ENCODE measurements at places on chromosomes 12 and 14. TPM values are rescaled to one million over a fixed set of nuclear protein-coding genes. Genes with fewer than 3 reads are reported as not detected.

DGKA gene
- not detected for polyA plus RNA-seq

FOXM1 gene
- 12.6 TPM for polyA plus RNA-seq

IAPP gene
- polyA plus RNA-seq = not detected

PSME2 gene
- 105 TPM for polyA plus RNA-seq

KRT83 gene
- polyA plus RNA-seq = not detected

CISTR gene
- not detected for polyA plus RNA-seq

CLEC1B gene
- not detected for polyA plus RNA-seq

RNASE1 gene
- 193 TPM for polyA plus RNA-seq

DPY19L2 gene
- 10.1 TPM for polyA plus RNA-seq

ATP6V1D gene
- 48.4 TPM for polyA plus RNA-seq

GLS2 gene
- 0.50 TPM for polyA plus RNA-seq

PRIMA1 gene
- polyA plus RNA-seq = 7.5 TPM

P2RX7 gene
- 1.5 TPM for polyA plus RNA-seq

FAM222A gene
- polyA plus RNA-seq = 6.5 TPM

YLPM1 gene
- 51.5 TPM for polyA plus RNA-seq

GPRC5D gene
- polyA plus RNA-seq = not detected

NGB gene
- polyA plus RNA-seq = not detected

INHBC gene
- polyA plus RNA-seq = not detected

E2F7 gene
- 2.6 TPM for polyA plus RNA-seq

STAB2 gene
- 1.5 TPM for polyA plus RNA-seq

SPTB gene
- 108 TPM for polyA plus RNA-seq
